Activated CD4-positive, CD25-positive, alpha-beta regulatory T cell treated with anti-CD3 and anti-CD28 coated beads, Interleukin-2, amount 50 U/mL, for 24 hours (primary cell): ENCODE measurements at places on chromosomes 4 and X.

GRCh38 chr4:120873554-120873953 is 49.0 kb downstream of the PRDM5 start:
- no peak for ATAC-seq

DNA sequence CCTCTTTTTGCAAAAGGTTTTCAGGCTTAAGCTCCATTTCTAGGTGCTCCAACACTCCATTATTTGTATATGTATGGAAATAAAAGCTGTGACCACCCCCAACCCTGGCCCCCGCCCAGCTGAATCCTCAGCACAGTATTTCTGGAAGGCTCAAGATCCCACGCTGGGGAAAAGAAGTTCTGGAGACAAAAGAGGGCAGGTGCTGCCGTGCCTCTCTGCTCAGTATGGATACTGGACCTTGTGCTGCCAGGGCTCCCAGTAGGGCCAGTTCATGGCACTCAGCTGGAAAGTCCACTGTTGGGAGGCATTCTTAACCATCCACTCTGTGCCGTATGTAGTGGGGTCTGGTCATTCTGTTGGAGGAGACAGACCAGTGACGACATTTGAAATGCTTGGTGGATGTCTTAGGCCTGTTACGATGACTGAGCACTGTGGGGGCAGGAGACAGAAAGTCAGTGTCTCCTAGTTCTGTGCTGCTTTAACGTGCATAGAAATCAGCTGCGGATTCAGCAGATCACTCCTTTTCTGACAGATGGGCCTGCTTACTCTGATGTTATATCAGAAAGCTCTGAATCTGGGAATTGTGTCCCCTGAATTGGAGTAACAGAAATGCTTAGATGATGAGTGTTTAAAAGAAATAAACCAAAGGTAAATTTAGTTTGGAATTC is 48.4 kb upstream of the MSANTD1 start:
- ATAC-seq = no peak

GRCh38 chrX:148223361-148223760 is 242.2 kb downstream of the FMR1NB start:
- ATAC-seq = no peak

- no peak for ATAC-seq
Measured at GRCh38 chr4:112504807-112505206, 11.2 kb downstream of the NEUROG2 start.

- ATAC-seq = no peak
Measured at GRCh38 chr4:189780391-189780790, 160.3 kb upstream of the FRG1 start.
